ENCODE measurements at places on chromosomes 1 and 21.

DNA sequence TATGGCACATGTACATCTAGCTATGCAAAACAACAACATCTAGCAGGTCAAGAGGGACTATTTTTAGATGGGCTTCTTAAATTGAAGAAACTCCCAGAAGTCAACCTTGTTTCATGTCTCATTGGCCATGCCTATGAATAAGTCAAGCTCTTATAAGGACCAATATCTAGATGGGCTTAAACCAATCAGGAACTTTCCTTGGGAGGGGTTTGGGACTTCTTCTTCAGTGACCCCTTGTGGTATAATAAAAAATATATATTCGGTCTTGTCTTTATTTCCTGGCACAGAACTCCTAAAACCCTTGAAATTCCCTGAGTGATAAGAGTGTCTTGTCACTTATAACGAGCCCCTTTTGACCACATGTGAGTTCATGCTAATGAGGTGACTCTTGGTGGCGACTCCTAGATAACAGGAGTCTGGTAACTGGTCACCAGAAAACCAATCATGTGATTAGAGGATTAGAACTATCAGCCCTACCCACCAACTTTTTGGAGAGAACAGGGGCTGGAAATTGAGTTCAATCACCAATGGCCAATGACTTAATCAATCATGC is 218.3 kb downstream of the HHIPL2 start:
- no peak for DNase-seq

GRCh38 chr1:19406680-19407079 is 78.7 kb downstream of the CAPZB start:
- no peak for DNase-seq

- DNase-seq: no peak
These were observed 892.4 kb upstream of the B3GALT2 start for GRCh38 chr1:194078765-194079164.

DNA sequence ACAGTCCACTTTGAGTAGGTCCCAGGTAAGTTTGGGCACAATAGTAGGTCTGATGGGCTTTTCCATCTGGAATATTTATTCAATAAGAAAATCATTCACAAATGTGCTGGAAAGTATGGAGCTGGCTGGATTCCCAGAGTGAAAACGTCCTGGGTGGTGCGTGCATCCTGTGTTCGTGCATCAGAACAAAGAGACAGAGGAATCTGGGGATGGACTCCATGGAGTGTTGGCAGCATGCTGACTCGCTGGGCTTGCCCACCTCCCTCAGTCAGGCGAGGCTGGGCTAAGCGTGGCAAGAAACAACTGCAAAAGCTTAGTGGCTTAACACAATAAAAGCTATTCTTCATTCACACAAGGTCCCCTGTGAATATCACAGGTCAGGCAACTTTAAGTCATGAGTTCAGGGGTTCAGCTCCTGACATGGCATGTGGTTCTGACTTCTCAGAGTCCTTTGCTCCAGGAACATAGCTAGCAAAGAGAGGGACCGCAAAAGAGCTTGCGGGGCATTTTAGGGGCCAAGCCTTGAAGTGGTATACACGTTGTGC is 151.6 kb upstream of the ZNF644 start:
- DNase-seq: no peak

- no peak for DNase-seq
These were observed 10.8 kb upstream of the OSBPL9 start for GRCh38 chr1:51605961-51606723.

DNA sequence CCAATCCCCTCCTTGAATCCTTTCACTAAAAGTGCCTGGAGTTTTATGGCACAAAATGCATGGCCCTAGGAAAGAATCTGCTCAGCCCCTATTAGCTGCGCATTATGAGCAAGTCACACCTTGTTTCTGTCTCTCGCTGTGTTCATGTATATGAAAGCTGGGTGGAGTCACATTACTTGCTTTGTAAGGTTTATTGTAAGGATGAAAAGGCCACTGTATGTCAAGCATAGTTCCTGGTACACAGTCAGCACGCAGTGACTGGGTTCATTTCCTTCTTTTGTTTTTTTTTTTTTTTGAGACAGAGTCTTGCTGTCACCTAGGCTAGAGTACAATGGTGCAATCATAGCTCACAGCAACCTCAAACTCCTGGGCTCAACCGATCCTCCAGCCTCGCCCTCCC is 6.7 kb upstream of the SLC9A1 start:
- no peak for DNase-seq

DNA sequence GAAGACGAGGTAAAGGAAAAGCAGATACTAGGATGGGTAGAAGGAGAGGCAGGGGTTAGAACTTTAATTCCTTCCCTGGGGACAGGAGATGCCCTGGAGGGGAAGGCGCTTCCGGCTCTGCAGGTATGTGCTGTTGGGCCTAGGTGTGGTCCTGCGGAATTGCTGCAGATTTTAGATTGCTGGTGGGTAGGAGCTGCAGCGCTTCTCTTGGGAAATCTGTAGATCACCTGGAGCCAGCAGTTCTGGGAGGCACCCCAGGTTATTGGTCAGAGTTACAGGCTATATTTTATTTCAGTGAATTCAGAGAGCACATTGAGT is 1.1 kb downstream of the MGST3 start:
- no peak for DNase-seq

DNA sequence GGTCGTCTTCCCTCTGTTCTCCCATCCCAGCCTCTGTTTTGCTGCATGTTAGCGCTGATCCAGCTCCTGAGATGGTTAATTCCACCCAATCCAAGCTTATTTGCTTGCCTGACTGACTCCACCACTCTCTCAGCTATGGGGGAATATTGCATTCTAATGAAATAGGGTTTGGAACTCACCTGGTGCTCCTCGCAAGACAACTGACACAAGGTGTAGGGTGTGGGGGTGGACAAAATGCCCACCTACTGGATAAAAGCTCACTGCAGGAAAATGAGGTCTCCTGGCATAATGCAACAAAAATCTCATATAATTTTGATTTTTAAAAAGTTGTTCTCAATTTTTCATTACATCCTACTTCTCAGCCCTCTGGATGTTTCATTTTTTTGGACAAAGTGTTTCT is 259.0 kb downstream of the ZNF648 start:
- no peak for DNase-seq

- no peak for DNase-seq
These were observed 1028.6 kb upstream of the PRMT6 start for GRCh38 chr1:106027871-106028270.

GRCh38 chr1:244104309-244105060 is 53.4 kb downstream of the ZBTB18 start:
- DNase-seq: no peak

DNA sequence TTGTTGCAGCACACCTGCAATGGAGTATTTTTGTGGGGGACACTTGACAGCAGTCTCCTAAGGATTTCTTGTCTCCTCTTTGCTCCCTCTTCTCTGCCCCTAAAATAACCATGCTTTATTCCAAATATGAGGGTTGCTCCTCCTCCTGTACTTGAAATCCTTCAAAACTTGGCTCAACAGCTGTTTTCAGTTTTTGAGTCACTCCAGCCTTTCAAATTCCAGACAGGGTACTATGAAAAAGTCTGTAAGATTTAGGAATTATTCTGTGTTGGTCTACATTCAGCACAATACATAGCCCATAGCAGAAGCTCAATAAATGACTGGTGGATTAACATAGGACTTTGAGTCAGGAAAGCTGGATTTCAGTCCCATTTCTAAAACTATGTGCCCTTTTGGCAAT is 5.5 kb downstream of the AP4B1 start:
- no peak for DNase-seq

DNA sequence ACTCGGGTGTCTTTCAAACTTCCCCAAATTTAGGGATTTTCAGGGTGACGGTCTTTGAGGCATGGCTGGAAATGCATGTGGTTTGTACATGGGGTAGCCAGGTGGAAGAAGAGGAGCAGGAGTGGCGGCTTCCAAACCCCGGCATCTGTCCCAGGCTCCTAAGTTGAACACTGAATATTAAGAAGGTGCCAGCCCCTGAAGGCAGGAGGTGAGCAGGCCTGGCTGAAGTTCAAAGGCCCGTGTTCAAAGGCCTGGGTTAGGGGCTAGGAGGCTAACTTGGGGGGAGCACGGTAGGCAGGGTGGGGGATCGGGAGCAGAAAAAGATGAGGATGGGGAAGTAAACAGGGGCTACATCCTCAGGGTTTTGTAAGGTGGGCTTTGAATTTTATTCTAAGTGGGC is 42.8 kb downstream of the ELK4 start:
- DNase-seq: no peak

GRCh38 chr1:192940658-192941057 is 118.5 kb downstream of the UCHL5 start:
- no peak for DNase-seq

DNA sequence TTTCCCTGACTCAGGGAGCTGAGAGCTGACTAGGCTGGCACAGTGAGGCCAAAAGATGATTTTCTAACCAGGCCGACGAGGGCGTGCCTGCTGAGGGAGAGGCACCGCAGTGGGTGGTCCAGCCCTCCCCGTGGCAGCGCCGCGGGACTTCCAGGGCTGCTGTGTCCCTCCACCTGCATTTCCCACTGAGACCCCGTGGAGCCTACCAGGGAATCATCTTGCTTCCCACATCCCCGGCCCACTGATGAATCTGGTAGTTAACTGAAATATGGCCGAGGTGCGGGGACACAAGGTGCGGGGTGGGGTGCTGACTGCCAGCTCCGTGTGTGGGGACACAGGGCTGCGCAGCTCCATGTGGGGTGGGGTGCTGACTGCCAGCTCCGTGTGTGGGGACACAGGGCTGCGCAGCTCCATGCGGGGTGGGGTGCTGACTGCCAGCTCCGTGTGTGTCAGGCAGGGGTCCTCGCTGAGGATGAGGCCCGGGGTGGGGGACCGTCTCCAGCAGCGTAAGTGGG is 10.4 kb downstream of the WRAP73 start:
- DNase-seq: no peak

- no peak for DNase-seq
These were observed 12.8 kb downstream of the RNF2 start for GRCh38 chr1:185058110-185058509.

- no peak for DNase-seq
These were observed 53.4 kb upstream of the SRP9 start for GRCh38 chr1:225724251-225724650.

DNA sequence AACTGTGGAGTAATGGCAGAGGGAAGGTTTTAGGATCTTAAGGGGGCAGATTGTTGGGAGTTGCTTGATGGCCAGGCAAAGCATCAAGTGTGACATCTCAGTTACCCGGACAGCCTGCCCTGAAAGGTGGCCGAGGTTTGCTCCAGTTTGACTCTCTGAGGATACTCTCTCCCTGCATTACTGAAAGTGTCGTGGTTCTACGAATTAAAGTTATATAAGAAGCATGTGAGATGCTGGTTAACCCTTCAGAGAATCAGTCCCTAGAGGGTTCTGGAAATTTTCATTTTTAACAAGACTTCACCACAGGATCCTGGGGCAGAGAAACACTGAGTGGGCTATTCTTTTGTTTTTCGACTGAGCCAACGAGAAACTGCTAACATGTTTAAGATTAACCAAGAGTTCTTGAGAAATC is 689 bp upstream of the ZNF644 start:
- DNase-seq: no peak

DNA sequence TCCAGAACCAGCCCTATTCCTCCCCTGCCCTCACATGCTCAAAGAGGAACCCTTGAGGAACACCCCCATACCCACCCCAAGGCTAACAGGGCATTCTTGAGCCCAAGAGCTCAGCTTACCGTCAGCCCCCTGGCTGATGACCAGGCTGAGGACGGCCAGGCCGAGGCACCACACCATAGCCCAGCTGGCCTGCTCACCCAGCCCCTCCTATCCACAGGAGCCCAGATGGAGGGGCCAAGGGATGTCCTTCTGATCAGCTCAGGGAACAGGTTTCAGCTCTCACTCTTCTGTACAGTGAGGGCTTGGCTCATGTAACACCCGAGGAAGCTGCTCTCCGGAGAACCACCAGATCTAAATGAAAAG is 2.2 kb downstream of the IGSF9 start:
- no peak for DNase-seq

DNA sequence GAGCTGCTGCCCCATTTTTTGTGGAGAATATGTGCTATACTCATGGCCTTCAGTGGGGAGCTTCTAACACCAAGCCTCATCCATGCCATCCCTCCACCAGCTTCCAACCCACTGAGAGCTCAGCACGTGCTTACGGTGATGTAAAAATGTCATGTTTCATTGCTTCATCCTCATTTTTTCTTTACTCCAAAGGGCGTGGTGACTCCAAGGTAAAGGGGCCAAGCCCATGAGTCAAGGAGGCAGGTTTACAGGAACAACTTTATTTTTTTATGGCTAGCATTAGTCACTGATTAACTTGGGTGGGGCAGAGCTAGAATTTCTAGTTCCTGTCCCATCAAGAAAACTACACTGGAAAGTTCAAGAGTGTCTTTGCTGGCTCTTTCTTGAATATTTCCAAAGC is at the start of gene C1orf226:
Gene C1orf226, plus strand, starts transcription at position 346 of the 400 bp plus-strand sequence. CDS start 174 bp downstream, outside the sequence.
- DNase-seq: no peak

GRCh38 chr1:55854911-55855310 is 639.7 kb upstream of the USP24 start:
- DNase-seq: no peak

- no peak for DNase-seq
These were observed 701 bp upstream of the INSRR start for GRCh38 chr1:156859523-156860112.

GRCh38 chr21:25254491-25255174 is 352.6 kb downstream of the MRPL39 start:
- DNase-seq: no peak

- no peak for DNase-seq
These were observed 69.2 kb downstream of the SCCPDH start for GRCh38 chr1:246793356-246793896.

GRCh38 chr1:101723415-101723814 is 273.3 kb downstream of the OLFM3 start:
- DNase-seq: no peak

DNA sequence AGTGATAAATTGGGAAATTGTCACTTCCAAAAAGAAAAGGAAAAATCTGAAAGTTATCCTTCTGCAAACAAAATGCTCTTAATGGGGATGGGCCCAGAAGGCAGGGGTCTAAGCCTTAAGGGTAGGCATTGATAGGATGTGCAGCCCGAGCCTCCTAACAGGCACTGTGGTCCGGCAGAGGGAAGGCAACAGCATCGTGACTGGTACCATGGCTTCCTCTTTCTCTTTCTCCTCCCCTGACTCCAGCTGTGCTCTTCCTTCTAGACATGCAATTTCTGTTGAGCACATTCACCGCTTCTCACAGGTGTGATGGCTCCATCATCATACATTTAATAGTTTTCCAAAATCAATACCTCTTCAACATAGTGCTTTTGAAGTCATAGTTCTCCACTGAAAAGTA is 91.5 kb downstream of the SELENOF start:
- DNase-seq: no peak

- no peak for DNase-seq
These were observed 2.6 kb downstream of the AHDC1 start for GRCh38 chr1:27601321-27601770.

DNA sequence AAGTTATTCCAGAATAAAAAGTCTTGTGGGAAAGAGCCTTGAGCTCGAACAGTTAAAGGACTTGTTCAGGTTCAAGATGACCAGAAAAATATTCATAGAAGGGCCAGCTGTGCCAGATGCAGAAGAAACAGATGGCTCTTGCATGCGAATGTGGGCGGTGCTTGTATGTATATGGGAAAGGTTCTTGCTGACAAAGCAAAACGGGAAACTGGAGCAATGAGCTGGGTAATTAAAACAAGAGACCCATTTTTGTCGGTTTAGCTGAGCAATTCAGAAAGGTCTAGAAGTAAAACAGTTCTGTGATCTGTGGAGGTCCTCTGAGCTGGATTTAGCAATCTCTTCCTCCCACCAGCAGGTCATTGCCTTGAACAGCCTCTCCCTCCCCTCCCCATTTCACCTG is 107.2 kb upstream of the MARK1 start:
- no peak for DNase-seq

- DNase-seq: no peak
These were observed 247.7 kb upstream of the PTBP2 start for GRCh38 chr1:96473791-96474434.

GRCh38 chr1:156114919-156115513 is 505 bp downstream of the LMNA start:
- DNase-seq: peak; percentile 64

Measured in hematopoietic multipotent progenitor cell treated with erythropoietin and hydrocortisone succinate and interleukin-3 and kit ligand, for 17 days (in vitro differentiated cells).